ENCODE measurements at places on chromosomes 3 and 15.

DNA sequence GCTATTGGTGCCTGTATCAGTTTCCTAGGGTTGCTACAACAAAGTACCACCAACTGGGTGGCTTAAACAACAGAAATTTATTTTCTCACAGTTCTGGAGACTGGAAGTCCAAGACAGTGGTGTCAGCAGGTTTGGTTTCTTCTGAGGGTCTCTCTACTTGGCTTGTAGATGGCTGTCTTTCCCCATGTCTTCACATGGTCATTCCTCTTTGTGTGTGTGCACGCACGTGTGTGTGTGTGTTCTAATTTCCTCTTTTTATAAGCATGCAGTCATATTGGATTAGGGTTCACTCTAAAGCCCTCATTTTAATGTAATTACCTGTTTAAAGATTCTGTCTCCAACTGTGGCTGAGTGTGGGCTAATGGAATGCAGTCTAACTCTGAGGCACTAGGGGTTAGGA lies 182.5 kb downstream of the SPATA16 start:
- DNase-seq, result no peak

- no peak for DNase-seq
Measured at GRCh38 chr3:55947406-55947805, 460.3 kb upstream of the WNT5A start.

- DNase-seq, result no peak
Measured at GRCh38 chr3:112035241-112035640, 705 bp downstream of the TMPRSS7 start.

DNA sequence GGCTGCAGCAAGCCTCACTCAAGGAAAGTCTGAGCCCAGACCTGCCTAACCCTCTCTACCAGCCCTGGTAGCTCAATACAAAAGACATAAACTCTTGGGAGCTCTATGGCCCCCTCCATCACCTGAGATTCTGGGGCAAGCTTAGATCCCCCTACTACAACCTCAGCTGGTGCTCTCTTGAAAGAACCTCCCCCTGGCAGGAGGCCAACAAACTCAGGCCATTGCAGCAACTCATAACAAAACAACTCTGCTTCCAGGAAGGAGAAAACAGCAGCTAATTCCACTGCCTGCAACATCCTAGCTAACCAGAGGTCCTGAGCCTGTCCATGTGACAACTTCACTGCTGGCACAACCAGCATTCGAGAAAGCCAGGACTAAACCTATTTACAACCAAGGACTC lies 169.2 kb downstream of the ROBO1 start:
- DNase-seq, result no peak

DNA sequence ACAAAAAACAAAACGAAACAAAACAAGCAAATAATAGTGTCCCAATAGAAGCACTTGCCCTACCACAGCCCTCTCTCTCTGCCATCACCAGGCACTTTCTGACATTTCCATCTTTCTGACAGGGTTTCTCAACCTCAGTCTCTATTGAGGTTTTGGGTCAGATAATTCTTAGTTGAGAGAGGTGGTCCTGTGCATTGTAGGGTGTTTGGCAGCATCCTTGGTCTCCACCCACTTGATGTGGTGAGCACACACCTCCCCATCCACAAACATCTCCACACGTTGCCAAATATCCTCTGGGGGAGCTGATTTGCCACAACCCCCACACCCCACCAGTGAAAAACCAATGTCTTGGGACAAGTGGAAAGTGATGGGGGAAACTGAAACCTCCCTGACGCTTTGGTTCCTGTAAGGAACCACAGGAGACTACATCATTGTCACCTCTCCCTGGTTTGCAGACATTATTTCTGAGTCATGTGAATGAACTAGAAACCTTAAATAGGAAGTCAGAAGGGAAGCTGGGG lies 733.7 kb upstream of the CFAP20DC start:
- DNase-seq, result no peak

DNA sequence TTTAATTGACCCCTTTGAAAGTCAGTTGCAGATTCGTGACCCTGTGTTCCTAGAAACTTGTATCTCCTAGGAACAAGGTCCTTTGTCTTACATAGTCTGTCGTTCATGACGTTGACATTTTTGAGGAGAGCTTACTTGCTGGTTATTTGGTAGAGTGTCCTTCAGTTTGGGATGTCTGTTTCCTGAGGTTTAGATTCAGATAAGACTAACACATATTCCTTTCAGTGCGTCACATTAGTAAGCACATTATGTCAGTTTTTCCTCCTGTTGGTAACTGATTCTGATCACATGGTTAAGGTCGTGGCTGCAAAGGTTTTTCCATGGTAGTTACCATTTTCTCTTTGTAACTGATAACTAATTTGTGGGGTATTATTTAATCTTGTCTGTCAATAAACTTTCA lies 80.8 kb downstream of the PCCB start:
- DNase-seq, result no peak

- DNase-seq, result no peak
Measured at GRCh38 chr15:77773903-77774302, 141.2 kb upstream of the LINGO1 start.

GRCh38 chr3:14240366-14240765 lies 61.7 kb downstream of the LSM3 start:
- DNase-seq, result no peak

DNA sequence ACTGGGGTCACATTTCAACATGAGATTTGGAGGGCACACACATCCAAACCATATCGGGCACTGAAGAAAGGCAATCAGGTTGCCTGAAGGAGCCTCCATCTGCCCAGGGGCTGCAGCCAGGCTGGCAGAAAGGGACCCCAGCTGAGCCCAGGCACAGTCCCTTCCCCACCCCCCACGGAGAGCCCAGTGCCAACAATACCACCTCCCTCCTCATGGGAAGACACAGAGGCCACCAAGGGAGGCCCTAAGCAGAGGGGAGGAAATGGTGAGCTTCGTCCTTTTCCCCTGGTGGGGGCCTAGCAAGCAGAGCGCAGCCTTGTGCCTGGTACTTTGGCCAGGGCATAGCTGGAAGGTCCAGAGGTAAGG lies 3.0 kb upstream of the STRA6 start:
- no peak for DNase-seq

DNA sequence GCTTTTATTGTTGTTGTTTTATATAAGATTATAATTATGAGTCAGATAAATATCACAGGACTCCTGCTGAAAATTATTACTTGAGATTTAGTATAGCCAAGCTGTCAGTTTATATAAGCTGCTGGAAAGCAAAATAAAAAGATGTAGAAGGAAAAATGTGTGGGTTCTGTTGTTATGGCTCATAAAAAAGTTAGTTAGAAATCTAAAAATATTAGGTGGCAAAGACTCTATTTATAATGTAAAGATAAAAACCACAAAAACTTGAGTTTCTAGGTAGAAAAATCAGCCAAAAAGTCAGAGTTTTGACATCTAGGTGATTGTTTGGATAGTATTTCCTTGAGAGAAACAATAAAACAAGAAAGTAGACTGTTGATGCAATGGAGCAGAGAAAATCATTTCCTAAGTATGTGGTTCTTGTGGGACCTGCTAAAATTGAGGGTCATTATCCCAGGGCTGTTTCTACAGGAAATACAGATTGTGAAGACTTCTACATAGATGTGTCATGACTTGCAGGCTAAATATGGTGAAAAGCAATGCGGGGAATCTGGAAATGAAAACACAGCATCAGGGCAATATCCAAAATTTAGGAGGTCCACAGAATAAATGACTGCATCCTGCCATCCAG lies 1109.6 kb upstream of the CADM2 start:
- no peak for DNase-seq

DNA sequence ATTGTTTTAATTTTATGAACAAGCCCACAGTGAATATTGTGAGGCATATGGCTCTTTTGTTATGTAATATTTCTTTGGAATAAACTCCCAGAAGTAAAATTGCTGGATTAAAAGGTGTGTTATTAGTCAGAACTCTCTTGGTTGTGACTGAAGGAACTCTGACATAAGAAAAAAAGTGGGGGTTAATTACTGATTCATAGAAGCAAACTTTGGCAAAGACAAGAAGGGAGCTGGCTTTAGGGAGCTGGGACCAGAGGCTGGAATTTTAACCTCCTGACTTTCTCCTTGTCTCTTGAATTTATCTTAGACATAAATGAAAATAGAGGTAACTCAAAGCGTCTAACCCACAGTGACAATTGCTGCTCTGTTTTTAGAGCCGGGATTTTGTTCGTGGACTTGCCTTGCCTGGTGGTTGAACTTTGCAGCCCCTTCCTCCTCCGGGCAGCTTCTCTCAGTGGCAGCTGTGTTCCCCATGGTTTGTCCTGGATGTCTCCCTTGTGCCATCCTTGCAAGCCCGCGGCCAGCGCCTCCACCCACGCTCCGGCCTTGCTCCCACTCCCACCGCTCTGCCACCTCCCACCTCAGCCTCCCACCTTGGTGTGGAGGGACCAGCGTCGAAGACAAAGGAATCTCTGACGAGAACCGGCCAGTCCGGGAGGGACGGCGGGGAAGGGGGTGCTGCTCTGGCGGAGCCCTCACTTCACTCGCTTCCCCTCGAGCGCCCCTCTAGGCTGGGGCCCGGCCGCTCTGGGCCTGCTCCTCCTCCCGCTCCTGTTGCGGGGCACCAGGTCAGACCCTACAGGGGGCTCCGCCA lies 28.0 kb downstream of the ARHGAP31 start:
- no peak for DNase-seq

GRCh38 chr15:81084716-81085115 lies 49.4 kb upstream of the CFAP161 start:
- no peak for DNase-seq

DNA sequence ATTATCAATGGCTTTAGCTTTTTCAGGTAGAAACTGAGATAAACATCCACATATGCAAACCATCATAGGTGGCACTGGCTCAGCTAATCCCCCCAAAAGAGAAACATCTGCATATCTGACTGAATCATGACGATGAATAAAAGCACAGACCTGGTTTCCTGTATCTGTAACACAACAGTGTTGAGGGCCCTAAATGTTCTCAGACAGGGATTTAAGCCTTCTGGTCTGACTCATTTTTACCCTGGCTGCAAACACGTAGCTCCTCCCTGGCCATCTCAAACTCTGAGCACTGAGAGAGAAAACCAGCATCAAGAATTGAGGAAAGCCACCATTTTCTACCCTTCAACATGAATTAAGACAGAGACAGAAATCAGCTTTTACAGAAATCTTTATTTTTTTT lies 35.2 kb downstream of the GLB1 start:
- no peak for DNase-seq

DNA sequence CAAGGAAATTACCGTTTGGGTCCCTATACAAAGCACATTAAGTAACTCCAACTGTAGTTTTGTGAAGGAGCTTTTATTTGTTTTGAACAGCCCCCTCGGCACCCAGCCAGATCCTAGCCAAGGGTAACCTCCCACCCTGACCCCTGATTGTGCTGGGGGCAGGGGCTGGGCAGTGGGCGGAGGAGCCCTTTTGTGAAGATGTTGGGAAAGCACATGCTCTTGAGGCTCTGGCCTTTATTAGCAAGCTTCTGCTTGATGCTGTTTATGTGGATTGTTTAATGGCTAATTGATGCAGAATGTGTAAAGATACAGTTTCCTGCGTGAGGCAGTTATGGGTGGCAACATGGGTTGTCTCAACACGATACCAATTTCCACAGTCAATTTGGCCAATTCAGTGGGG lies 136.5 kb downstream of the MAP2K5 start:
- DNase-seq, result no peak

DNA sequence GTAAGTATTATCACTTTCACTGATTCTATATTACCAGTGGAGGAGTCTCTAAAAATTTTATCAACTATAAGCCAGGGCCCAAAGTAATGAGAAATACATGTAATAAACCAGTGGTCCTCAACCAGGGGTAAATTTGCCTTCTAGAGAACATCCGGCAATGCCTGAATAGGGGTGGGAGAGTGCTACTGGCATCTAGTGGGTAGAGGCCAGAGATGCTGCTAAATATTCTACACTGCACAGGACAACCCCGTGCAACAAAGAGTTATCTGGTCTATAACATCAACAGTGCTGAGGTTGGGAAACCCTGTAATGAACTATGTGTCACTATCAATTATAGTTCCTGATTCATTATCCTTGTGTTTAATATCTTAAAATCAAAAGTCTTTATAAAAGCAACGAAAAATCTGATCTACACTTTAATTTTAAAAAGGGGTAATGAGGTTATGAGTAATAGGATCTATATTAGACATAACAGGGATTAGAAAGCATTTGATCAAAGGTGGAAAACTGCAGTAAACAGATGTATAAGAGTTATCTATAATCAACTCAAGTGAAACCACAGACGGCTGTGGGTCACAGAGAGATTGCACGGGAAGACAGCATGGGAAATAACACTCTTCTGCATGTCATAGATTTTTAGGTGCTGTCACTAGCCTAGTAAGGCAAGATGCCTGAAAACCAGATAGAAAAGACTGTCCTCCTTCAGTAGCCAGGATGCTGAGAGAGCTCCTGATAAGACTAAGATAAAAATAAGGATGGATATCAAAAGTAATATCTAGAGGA lies 2.0 kb downstream of the LYSMD2 start:
- peak; percentile 19 for DNase-seq

DNA sequence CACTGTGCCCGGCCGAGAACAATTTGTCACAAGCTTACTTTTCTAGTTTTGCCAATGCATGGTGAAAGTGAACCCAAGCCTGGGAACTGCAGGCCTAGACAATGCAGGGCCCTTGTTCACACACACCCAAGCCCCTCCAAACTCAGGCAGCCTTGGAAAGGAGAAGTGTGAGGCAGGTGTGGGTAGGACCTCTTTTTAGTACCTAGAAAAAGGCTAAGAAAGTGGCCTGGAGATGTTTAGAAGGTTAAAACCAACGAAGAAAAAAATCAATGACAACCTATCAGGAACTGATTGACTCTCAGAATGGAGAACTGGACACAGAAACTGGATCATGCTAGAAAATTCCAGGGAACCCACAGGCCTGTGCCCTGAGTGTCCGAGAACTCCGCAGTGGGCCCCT lies 18.8 kb downstream of the IDH2 start:
- DNase-seq, result no peak

GRCh38 chr3:70006089-70006488 lies 6.6 kb downstream of the SAMMSON start:
- no peak for DNase-seq

DNA sequence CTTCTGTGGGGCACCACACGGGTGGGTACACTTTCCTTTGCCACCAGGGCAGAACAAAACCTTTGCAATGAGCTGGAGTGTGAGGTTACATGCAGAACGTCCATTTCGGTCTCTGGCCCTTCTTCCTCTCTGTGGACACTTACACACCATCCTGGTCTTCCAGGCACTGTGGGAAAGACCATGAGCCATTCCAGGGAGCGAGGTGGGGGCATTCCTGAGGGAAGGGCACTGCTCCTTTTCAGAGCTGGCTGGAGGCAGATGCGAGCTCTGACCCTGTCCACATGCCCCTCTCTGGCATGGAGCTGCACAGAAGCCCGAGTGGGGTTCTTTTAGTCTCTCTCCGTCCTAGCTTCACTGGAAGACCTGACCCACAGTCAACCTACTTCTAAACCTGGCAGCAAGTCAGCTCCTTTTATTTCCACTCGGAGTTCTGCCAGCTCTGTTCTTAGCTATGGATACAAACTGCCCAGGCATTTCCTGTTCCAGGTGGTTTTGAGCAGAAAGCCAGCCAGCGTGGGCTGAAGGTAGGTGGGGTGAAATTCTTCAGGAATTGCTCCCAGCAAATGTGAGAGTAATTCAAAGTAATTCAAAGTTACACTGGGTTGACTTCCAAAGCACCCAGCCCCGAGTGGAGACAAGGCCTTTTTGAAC lies 281.4 kb downstream of the ADAMTS17 start:
- DNase-seq, result peak; percentile 38

Measured in midbrain (tissue), 1 donor.